ENCODE measurements at places on chromosomes 2 and 18. TPM values are rescaled to one million over a fixed set of nuclear protein-coding genes. Genes with fewer than 3 reads are reported as not detected.
A peak's percentile ranks its signal among the peaks of the same experiment; 100 is the strongest.

ACOXL gene
- 29.3 TPM for total RNA-seq

PDE11A gene
- total RNA-seq: 0.34 TPM

LRP1B gene
- total RNA-seq: 0.03 TPM

QPCT gene
- 11.5 TPM for total RNA-seq

UPP2 gene
- not detected for total RNA-seq

UGT1A3 gene
- not detected for total RNA-seq

MCEE gene
- 15.6 TPM for total RNA-seq

HYCC2 gene
- 24.2 TPM for total RNA-seq

NCK2 gene
- total RNA-seq: 43.5 TPM

IL37 gene
- not detected for total RNA-seq

CIDEA gene
- total RNA-seq: not detected

DNA sequence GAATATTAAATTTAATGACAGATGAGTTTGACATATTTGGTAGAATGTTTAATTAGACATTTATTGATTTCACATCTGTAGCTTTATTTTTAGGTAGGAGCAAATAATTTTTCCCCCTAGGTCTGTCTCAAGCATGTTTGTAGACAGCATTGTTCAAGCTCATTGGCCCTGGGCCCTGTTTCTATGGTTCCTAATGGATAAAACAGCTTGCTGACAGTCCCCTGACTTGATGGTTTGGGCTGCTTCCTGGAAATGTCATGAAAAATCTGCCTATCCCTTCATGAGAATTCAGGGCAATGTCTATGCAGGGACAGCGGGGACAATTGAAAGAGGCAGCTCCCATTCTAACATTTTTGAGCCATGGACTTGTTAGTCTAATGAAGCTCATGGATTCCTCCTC lies 14.6 kb upstream of the MEP1B start:
- no peak for DNase-seq

- no peak for DNase-seq
Measured at GRCh38 chr2:104412384-104412783, 441.5 kb upstream of the POU3F3 start.

DNA sequence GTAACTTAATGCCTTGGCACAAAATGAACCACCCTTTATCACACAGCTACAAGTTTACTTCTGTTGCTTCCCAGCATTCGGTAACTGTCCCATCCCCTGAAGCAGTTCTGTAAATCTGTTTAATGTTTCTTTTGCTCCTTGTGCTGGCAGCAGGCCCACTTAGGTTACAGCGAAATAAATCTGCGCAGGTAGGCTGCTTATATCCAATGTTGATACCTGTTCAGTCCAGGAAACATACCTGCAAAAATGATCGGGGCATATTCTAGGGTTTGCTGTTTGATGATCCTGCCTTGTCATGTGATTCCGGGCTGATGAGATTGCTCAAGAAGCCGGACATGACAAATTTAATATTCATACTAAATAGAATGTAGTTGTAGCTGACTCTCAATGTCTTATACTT lies 23.3 kb downstream of the PELI1 start:
- DNase-seq: no peak

- no peak for DNase-seq
Measured at GRCh38 chr2:213320604-213321003, 36.3 kb downstream of the SPAG16 start.

- DNase-seq: peak; percentile 41
Measured at GRCh38 chr2:218648088-218648786, 11.2 kb downstream of the ZNF142 start.

DNA sequence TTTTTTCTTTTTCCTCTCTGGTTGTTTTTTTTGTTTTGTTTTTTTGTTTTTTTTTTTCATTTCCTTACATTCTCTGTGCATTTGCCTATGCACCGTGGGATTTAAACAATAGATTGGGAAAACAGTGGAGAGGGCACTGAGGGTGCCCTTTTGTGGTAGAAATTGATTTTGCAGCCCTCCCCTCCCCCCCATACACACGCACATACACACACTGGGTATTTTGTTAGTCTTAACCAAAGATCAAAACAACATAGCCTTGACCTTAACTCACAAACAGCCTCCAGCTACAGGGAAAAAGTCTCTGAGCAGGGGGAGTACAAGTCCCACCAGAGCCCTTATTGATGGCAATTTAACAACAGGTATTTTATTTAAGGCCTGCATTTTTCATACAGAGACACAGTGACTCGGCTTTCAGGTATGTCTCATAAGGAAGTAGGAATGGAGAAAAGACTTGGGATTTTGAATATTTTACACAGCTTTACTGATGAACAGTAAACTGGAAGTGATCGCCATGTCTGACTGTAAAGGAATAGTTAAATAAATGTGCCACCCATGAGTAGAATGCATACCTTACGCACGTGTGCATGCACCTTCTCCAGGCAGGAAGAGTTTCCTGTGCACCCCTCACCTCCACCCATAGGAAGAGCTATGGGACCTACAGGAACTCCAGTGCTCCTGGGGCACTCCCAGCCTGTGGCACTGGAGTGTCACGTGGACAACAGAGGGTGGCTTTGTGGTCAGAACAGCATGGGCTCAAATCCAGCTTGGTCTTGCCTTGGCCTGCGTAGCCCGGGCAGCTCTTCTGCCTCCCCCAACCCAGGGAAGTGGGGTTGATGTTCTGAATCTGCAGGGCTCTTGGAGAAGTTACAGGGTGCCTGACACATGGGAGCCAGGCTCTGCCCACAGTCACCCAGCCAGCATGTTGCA lies 266.4 kb downstream of the ANAPC1 start:
- DNase-seq: no peak

DNA sequence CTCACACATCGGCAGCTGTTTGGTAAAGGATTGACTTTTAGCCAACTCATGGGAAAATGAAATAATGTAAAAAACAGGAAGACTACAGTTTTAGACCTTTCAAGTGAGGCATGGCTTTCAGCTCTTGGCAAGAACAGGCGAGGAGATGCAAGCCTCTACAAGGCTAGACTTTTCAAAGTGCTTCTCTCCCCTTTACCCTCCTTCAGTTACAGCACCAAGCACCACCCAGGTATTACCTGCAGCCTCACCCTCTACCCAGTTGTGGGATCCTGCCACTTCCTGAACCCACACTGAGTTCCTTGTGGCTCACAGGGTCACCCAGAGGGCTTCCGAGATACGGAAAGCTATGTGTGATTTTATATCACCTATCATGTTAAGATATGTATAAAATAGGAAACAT lies 14.7 kb downstream of the UGT1A10 start:
- no peak for DNase-seq

GRCh38 chr2:55885127-55885943 lies 38.2 kb downstream of the EFEMP1 start:
- DNase-seq: no peak

- DNase-seq: no peak
Measured at GRCh38 chr2:222722327-222722946, 51.0 kb downstream of the MOGAT1 start.

- no peak for DNase-seq
Measured at GRCh38 chr2:227154986-227155774, 8.8 kb downstream of the COL4A4 start.

DNA sequence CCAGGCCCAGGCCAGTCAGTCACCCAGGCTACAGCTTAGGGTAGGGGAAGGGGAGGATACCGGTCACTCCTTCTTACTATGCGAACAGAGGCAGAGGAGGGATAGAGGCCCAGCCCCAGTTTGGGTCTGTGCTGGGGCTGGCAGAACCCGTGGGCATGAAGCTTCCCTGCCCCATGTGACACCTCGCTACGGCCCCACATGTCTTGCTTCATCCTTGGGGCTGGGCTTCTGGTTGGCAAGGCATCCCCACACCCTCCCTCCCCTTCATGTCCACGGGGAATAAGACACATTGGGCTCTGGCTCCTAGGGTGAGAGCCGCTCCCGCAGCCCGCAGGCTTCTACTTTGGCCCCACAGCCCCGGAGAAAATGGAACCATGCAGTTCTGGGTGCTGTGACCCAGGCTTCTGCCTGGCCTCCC lies 32.4 kb downstream of the HS1BP3 start:
- peak; percentile 59 for DNase-seq

DNA sequence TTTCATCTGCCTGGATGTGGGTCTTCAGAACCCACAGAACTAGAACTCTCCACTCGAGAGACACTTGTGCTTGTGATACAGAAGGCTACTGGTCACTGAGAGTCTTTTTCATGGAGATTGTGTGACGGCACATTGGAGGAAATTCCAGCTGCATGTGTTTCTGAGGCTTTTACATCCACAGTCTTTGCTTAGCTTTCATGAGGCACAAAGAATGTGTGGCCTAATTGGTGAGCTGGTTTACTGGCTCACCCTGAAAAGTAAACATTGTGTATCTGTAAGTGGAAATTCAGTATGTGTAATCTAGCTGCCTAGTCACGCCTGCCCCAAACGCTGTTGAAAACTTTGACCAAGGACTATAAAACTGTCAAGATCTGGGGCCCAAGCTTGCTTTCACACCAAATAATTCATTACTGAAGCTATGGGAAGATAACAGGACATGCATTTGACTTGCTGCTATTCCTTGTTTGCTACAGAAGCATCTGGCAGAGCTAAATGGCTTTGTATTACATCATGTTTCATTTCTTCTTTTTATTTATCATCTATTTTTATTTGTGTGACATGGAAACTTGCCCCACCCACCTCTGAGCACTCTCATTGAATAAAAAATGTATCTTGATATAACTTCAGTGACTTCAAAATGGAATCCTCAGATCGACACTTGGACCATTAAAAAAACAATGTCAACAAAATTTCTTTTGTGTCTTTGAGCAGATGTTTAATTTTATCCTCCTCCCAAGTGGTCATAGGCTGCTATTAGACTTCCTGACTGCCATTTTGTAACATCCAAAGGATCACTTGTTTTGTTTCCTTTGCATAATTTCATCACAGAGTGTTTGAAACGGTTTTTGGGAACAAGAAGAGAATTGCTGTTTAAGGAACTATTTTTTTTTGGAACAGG lies 80.2 kb downstream of the EFEMP1 start:
- peak; percentile 60 for DNase-seq

DNA sequence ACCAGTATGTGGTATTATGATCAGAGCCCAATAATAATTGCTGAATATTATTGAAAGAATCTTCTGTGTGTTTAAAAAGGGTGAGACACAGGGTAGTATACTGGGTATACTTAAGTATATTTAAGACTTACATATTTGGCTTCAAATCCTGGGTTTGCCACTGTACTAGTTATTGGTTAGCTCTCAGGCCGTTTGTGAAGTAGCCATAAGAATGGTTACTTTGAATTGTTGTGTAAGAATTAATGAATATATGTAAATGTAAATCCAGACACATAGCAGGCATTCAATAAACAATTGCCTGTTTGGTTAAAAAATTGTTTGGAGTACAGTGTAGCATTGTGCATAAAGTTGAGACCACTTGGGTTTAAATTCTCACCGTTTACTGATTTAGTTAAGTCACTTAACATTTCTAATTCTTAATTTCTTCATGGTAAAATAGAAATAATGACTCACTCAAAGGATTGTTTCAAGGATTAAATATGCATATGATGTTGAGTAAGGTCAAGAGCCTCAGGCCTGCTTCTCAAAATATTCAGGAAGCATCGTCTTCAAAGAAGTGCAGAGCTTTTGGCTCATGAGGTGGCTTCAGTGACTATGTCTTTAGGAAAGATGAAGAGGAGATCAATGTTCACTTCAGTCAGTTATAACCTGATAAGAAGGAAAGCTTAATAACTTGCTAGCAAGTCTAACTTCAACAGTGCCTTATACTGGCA lies 207.9 kb upstream of the NT5C1B start:
- no peak for DNase-seq

DNA sequence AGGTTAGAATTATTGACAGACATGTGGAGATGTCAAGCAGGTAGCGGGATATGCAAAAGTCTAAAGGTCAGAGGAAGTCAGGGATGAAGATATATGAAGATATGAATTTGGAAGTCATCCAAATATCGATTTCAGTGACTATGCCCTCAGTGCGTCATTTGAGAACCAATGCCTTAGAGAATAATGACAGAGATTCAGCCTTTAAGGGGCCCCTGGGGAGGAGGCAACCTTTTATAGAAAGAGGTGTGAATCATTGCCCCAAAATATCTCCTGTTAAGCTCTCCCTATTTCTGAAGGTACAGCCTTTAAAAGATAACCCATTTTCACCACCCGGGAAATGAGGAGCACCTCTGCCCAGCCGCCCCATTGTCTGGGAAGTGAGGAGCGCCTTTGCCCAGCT lies 223.4 kb downstream of the NCKAP5 start:
- DNase-seq: no peak

- DNase-seq: no peak
Measured at GRCh38 chr18:60391571-60392226, 19.1 kb upstream of the MC4R start.

- no peak for DNase-seq
Measured at GRCh38 chr2:915979-916378, 34.7 kb upstream of the SNTG2 start.

- DNase-seq: no peak
Measured at GRCh38 chr2:8984157-8984556, 19.3 kb downstream of the MBOAT2 start.

- no peak for DNase-seq
Measured at GRCh38 chr2:215660687-215661086, 224.8 kb upstream of the FN1 start.

GRCh38 chr18:26417190-26417589 lies 131.2 kb downstream of the KCTD1 start:
- no peak for DNase-seq

DNA sequence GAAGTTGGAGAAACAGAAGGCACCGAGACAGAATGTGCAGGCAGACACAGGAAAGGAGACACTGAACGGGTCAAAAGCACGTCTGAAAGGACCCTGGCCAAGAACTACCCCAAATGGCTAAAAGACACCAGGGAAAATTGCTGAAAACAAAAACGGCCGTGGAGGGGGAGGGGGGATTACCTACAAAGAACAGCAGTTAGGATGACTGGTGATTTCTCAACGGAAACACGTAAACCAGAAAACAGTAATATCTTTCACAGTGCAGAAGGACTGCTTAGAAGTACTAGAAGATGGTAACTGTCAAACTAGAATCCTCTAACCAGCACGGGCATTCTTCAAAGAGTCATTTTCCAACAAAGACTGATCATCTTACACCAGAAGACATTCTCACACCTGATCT lies 142.6 kb downstream of the HDAC4 start:
- no peak for DNase-seq
